ENCODE measurements at places on chromosomes 13 and 19.

- no peak for DNase-seq
Observed at GRCh38 chr13:62997038-62997599, 1581.5 kb upstream of the PCDH20 start.

- no peak for DNase-seq
Observed at GRCh38 chr13:97372936-97373335, 61.0 kb upstream of the RAP2A start.

DNA sequence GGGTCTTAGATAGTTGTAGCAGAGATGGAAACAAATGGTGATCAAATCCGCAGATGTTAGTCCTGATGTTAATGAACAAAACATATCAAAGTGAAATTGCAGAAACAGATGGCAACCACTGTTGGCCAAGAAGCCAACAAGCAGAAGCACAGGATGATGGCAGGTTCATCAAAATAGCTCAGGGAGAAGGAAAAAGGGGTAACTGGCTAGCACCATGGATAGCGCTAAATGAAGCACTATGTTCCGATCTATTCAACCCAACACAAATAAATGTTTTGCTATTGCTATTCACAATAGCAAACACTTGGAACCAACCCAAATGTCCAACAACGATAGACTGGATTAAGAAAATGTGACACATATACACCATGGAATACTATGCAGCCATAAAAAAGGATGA is 413.7 kb downstream of the FGF14 start:
- DNase-seq, result no peak

DNA sequence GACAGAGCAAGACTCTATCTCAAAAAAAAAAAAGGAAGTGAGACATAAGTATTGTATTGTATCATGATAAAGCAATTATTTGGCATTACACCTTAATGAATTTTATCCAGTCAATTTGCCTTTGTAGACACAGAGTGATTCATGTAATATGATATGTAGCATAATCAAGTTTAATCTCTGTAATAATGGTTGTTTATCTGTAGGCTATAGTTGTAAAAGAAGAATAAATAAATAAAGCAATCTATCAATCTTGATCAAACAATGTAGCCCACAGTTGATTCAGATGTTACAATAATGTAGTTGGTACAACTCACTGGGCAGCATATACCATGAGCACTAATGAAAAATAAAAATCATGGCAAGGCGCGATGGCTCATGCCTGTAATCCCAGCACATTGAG is 28.5 kb upstream of the CEACAM20 start:
- no peak for DNase-seq

- DNase-seq, result no peak
Observed at GRCh38 chr13:96816874-96817273, 177.4 kb downstream of the OXGR1 start.

DNA sequence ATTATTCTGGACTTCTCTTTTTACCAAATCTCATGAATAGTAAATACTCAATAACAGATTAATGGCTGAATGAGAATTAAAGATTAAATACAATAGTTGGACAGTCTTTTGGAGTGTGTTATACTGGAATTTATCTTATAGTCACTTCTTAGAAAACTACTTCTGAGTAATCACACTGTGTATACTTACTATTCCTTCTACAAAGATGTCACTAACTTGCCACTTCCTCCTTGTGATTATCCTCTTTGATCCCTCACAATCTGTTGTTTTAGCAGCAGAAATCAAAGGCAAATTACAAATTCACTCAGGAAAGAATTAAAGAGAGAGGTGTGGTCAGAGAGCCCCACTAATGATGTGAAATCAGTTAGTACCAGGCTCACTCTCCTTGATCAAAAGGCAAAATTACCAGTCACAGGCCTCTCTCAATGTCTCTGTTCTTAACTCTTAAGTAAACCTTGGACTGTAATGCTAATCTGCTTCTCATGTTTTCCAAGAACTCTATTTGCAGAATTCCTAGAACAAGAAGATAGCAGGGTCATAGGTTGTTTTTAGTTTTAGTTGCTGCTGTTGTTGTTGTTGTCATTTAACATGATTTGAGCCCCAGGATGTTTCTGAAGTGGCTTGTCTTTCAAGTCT is 37.3 kb upstream of the FNDC3A start:
- no peak for DNase-seq

DNA sequence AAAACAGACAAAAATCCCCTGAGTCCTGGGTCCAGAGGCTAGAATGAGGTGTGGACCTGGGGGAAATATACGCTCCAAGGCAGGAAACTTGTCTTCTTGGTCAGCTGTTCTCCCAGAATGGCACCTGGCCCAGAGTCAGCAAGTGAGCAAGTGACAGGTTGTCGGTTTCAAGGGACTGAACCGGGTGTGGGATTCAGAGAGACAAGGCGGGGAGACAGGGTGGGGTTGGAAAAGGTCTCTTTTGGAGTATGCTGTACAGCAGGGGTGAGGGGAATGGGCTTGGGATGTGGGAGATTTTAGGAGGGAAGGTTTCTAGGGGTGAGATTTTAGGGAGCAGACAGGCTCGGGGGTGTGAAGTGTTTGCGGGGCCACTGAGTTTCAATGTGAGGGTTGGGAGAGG is 83.3 kb downstream of the RYR1 start:
- DNase-seq, result no peak

GRCh38 chr13:105276571-105276970 is 1258.9 kb downstream of the EFNB2 start:
- no peak for DNase-seq

GRCh38 chr13:35139591-35139990 is 197.5 kb downstream of the NBEA start:
- DNase-seq, result no peak

GRCh38 chr13:93318534-93319254 is 92.1 kb downstream of the GPC6 start:
- no peak for DNase-seq

- DNase-seq, result no peak
Observed at GRCh38 chr13:30129411-30129810, 177.9 kb downstream of the KATNAL1 start.

GRCh38 chr19:41930926-41931592 is 2.8 kb upstream of the ERFL start:
- DNase-seq, result no peak

Data from T-helper 17 cell (primary cell).